ENCODE measurements at places on chromosomes 16 and 17.

DNA sequence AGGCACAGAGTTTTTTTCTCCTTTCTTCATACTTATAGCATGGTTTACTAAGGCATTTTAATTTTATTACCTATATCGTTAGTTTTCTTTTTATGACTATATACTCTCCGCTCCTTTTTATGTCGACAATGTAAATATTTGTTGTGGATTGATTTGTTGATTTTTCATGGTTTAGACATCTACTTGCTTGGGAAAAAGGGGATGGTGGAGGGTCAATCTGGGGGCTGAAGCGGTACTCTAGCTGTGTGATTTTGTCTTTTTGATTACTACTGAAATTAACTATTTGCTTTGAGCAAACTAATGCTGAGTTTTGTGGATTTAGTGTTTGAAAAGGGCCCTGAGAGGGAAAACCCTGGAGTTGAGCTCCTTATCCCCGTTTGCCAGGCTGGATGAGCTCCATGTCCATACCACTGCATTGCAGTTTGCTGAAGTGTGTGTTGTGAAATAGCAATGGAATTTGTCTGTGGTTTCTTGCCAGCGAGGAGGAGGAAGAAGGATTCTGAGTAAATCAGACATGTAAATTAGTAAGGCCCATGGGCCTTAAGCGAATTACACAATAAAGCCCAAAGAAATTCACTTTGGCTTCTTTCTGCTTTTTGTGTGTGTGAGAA lies 72.0 kb downstream of the FTO start:
- DNase-seq = no peak

GRCh38 chr16:77531752-77532151 lies 96.9 kb upstream of the ADAMTS18 start:
- DNase-seq = no peak

- DNase-seq = no peak
Measured at GRCh38 chr17:60554377-60554788, 28.3 kb upstream of the APPBP2 start.

GRCh38 chr17:38464723-38465390 lies 36.6 kb downstream of the ARHGAP23 start:
- no peak for DNase-seq

- DNase-seq = no peak
Measured at GRCh38 chr16:57264381-57264780, 19.3 kb downstream of the ARL2BP start.

GRCh38 chr17:73743518-73744201 lies 99.4 kb upstream of the SDK2 start:
- no peak for DNase-seq

Measured in OCI-LY7 (cell line).